Occipital lobe (tissue), 3 donors: ENCODE measurements at places on chromosomes 13 and 19.
A peak's percentile ranks its signal among the peaks of the same experiment; 100 is the strongest.

- DNase-seq, result no peak
These were observed 4.1 kb downstream of the DLL3 start for GRCh38 chr19:39502640-39503417.

DNA sequence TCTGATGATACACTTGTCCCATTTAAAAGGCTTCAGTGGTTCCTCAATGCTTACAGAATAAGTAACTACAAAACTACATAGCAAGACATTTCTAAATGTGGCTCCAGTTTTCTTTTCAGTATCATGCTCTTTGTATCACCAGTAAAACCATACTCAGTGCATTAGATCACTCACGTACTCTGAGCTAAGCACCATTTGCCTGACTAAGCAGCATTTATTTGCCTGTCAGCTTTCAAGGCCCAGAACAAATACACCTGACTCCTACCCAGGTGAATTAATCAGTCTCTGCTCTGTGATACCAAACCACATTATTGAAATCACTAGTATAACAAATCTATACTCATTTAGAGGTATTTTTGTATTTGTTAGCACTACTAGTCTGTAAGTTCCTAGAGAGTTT, 47.4 kb upstream of the PCDH20 start:
- DNase-seq, result no peak

DNA sequence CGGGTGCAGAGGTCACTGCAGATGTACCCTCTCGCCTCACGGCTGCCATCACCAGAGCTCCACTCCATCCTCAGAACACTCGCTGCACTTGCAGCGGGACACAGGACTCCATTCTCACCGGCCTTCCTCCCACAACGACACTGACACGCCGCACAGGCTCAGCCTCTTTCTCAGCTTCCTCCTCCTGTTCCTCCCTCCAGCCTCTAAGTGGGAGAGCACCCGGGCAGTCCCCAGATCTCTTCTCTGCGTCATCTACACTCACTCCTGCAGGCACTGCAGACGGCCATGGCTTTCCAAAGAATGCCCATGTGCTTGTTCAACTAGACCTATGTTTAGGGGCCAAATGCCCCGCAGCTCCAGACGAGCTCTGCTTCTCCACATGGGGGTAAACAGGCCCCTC, 14.3 kb upstream of the FKRP start:
- DNase-seq, result peak; percentile 57

DNA sequence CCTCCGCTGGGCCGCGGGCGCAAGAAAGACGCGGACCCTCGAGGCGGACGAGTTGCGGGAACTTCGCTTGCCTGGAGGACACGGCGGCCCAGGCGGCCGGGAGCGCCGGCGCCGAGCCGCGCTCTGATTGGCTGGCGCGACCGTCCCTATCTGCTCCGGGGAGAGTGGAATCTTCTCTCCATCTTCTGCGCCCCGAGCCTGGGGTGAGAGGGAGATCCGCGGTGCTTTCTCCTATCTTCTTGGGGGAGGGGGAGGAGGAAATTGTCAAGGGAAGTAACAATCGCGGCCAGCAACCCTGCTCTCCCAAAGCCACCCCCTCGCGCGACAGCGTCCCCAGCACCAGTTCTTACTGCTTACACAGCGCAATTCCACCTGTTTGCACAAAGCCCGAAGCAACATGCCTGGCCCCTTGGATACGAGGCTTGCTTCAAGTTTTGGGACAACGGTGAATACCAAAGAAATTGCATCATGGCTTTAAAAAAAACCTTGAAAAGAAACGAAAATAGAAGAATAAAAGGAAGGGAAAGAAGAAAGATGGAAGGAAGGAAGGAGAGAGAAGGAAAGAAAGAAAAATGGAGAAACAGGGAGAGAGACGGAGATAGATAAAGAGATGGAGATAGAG, 4.8 kb downstream of the SOX21 start:
- no peak for DNase-seq

DNA sequence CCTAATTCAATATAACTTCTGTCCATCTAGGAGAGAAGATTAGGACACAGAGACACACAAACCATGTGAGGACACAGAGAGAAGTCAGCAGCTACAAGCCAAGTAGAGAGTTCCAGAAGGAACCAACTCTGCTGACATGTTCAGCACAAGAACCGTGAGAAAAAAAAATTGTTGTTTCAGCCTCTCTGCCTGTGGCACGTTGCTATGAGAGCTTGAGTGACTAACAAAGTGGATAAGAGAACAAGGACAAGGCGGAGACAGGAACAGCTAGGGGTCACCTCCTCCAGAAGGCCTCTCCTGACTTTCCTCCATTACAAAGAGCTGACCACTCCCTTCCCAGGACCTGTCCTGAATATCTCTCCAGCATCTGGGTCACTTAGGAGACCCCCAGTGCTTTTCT, 5.6 kb upstream of the SIGLEC12 start:
- DNase-seq, result no peak

DNA sequence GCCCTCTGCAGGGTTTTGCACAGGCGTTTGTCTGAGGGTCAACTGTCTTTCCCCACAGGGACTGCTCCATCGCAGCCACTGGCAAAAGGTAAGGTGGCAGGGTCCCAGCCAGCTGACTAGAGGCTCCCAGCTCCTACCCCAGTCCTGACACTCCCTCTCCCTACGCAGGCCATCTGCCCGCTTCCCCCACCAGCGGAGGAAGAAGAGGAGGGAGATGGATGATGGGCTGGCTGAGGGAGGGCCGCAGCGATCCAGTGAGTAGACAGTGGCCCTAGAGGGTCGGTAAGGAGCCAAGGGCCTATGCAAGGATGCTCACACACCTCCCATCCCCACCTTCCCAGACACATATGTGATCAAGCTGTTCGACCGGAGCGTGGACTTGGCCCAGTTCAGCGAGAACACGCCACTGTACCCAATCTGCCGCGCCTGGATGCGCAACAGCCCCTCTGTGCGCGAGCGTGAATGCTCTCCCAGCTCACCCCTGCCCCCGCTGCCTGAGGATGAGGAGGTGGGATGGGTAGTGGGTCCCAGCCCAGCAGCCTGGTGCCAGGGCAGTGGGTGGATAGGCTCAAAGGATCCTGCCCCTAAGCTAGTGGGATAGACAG, 4.0 kb downstream of the HSPB6 start:
- no peak for DNase-seq

- DNase-seq, result no peak
These were observed 71.9 kb downstream of the FLT1 start for GRCh38 chr13:28423010-28423409.

GRCh38 chr19:39544911-39545310, 5.0 kb upstream of the EID2 start:
- no peak for DNase-seq

- DNase-seq, result no peak
These were observed 302.1 kb downstream of the PCDH17 start for GRCh38 chr13:57933606-57934005.

DNA sequence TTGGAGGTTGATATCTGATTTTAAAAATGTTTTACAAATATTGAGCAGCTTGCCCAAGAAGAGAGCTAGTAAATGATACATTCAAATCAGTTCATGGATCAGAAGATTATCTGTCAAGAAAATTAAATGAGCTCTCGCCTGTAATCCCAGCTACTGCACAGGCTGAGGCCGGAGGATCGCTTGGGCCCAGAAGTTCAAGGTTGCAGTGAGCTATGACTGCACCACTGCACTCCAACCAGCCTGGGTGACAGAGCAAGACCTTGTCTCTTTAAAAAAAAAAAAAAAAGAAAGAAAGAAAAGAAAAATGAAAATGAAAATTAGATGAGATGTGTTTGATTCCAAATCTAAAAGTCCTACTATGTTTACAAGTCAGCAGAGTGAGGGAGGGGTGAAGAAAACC, 2.4 kb downstream of the SPART start:
- no peak for DNase-seq

DNA sequence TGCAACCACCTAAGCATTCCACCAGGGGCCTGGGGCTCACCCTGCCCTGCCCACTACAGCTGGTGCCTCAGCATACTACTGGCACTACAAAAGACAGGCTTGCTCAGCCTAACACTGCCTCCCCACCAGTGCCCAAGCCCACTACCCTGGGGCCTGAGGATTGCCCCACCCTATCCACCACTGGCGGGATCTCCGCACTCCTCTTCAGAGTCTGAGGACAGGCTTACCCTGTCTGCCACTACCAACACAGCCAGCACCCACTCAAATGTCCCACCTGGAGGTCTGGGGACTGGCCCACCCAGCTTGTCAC, 27.6 kb upstream of the N4BP2L1 start:
- DNase-seq, result no peak

DNA sequence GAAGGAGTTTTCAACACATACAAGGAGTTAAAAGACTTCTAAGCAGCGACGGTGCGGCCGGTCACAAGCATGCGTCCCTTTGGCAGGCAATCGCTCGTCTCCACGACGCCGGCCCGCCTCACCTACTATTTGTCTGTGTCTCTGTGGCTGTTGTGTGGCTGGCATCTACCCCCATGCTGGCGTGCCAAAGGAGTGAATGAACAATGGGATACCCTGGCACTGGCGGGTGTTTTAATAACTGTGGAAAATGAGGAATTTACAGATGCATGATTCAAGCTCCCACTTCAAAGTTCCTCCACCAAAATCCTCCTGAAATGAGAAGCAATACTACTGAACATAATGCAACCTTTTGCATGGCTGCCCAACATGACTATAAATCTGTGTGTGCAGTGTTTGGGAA, 176.6 kb downstream of the KLF5 start:
- no peak for DNase-seq

DNA sequence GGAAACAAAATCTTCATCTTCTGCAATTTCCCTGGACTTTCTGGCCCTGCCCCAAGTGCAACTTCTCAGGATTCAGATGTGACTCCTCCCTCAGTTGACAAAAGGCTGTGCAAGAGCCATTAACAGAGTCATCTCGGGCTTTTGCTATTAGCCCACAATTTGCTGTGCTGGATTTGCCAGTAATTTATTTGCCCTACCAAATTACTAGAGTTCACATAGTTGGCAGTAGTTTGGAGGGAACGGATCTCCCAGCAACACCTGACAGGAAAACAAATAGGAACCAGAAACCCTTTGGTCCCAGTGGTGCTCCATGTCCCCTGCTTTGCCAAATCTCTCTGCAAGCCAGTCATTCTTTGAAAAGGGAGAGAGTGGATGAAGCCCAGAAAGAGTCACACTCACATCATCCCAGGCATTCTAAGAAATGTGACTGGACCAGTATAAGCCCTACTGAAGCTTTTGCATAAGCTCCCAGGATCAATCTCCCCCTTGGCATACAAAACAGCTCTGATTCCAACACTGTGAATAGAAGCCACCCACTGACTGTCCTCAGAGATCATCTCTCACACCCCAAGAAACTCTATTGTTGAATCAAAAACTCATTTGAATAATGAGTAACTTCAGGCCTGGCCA, 350.1 kb upstream of the NBEA start:
- DNase-seq, result peak; percentile 16

GRCh38 chr19:9878511-9879196, 43.5 kb downstream of the PIN1 start:
- no peak for DNase-seq

DNA sequence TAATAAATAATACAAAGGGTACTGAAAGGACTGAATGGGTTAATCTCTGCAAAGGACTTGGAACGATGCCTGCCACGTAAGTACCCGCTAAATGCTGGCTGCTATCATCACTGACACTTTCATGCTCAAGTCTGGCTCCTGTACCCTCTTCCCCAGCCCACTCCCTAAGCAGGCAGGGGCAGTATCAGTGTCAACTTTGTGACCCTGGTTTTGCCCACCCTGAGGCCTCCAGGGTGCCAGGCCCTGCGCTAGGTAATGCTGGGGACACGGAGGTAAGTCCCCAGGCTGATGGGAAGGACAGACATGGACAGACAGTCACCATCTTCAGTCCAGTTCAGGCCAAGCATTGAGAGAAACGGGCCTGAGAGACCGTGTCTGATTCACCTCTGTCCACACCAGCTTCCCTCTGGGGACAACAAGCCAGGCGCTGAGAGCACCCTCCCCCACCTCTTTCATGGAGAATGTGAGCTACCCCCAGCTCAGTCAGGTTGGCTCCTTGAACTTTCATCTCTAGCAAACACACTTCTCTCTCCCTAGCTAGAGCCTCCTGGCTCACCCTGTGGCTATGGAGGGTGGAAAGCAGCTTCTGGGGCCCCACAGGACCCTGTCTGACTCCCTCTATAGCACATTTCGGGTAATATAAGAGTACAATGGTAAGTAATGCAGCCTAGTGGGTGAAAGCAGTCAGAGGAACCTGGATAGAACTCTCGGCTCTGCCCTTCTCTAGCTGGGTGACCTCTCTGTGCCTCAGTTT, 800 bp downstream of the ETFB start:
- DNase-seq, result no peak

GRCh38 chr19:40700083-40700482, 9.6 kb upstream of the NUMBL start:
- DNase-seq, result no peak
